Left renal pelvis (tissue), 4 donors: ENCODE measurements at places on chromosomes 7 and 10.
A peak's percentile ranks its signal among the peaks of the same experiment; 100 is the strongest.

- no peak for DNase-seq
Measured at GRCh38 chr10:51344371-51344770, 270.1 kb downstream of the PRKG1 start.

GRCh38 chr10:47164126-47164799 lies 135.7 kb upstream of the GDF10 start:
- no peak for DNase-seq

DNA sequence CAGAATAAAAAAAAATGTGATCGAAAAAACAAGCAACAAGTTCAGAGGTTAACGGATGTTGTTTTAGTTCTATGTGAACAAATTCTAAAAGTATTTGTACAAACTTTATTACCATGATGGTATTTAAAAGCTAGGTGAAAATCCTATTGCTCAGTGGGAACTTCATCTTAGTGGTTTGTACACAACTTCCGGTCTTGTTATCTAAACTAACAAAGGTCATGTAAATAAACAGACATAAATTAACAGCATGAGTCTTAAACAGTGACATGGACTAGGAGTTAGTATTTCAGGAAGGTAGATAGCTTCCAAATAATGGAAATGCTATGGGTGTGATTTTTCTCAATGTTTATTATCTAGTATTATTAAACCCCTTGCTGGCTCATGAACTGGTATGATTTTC lies 83.8 kb downstream of the SPAG6 start:
- no peak for DNase-seq

- DNase-seq, result no peak
Measured at GRCh38 chr7:74586258-74587175, 71.0 kb upstream of the GTF2I start.

DNA sequence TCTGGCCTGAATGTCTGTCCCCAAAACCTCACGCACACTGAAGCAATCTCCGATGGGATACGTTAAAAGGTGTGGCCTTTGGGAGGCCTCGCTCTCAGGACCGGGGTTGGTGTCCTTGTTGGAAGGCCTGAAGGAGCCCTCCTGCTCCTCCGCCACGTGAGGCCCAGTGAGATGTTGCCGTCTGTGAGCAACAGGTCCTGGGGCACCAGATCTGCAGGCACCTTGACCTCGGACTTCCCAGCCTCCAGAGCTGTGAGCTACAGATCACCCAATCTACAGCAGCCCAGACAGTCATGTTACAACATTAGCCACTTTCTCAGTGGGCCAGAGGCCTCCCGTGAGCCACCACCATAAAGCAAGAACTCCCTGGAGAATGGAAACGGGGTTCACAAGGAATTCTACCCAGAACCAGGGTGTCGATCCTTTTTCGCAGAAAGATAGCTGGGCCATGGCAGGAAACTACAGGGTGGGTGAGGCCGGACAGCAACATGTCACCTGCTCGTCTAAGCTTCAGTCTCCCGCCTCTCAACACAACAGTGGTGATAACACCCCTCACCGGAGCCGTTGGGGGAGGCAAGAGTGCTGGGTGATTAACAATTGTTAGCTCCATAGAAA lies 87.0 kb downstream of the DIP2C start:
- no peak for DNase-seq

DNA sequence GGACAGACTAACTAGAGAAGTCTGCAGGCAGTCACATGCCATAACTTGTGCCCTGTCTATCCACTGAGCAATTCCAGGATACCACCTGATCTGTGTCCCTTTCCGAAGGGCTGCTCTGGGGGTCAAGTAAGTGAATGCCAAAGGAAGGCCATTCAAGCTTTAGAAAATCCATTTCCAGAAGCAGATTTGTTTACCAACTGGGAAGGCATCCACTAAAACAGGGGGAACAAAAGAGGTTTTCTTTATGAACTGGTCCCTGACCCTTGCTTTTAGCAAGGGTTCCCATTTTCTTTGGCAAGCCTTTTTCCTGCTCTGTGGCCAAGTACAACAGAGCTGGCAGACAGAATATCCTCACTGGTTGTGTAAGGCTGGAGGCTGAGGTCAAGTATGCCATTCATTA lies 36.5 kb downstream of the ITPRID1 start:
- DNase-seq, result no peak

DNA sequence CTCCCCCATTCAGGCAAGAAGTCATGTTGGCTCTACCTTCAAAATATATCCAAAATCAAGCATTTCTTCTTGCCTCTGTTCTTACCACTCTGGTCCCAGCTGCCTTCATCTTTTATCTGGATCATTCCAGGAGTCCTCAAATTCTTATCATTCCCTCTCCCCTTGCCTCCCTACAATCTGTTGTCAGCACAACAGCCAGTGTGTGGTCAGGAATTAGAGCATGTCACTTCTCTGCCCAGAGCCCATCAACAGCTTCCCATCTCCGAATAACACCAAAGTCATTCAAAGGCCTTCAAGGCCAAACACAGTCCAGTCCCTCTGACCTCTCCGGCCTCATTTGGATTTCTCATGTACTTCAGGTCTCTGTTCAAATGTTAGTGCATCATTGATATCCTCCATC lies 70.4 kb downstream of the DENND11 start:
- no peak for DNase-seq

DNA sequence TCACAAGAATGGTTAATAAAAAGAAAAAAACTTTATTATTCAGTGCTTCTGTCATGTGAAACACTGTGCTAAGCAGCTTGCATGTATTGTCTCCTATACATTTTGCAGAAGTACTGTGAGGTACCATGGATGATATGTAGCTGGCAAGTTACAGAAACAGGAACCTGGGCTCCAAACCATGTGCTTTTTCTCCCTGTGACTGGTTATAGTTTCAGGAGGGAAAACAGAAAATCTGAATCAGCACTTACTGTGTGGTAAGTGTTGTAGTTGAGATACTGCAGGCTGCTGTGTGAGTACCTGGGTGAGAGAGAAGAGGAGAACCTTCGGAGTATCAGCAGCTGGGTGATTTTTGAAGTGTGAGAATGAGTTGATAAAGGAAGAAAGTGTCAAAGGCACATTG lies 285.0 kb downstream of the SUGCT start:
- no peak for DNase-seq

DNA sequence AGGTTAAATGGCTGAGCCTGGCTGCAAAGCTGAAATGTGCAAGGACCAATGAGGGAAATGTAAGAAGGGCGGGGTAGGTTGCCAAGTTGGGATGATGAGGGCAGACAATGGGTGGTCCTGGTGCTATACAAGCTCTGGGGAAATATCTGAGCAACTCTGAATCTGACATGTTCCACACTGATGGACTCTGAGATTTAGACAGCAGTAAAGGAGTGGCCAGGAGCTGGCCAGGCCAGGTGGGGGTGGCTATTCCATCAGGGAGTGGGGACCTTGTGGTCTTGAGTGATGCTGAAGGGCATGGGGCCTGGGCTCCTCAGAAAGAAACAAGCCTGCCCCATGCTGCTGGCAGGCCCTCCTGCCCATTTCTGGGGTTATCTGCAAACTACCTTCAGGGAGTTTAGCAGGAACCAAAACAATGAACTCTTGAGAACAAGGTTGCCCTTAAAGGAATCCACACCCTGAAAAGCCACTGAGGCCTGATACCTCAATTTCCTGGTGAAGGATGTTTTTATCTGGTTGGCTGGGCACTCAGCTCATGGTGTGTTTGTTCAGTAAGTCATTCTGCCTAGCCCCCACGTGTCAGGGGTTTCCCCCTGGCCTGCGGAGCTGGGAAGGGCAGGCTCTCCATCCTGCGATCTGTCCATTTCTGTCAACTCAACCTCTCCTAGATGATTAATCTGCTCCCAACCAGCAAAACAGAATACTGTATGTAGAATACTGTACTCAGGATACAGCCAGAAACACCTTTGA lies 143.3 kb upstream of the TNS3 start:
- DNase-seq, result peak; percentile 54
